Smooth muscle cell of the brain vasculature (primary cell): ENCODE measurements at places on chromosomes 6 and 20.

DNA sequence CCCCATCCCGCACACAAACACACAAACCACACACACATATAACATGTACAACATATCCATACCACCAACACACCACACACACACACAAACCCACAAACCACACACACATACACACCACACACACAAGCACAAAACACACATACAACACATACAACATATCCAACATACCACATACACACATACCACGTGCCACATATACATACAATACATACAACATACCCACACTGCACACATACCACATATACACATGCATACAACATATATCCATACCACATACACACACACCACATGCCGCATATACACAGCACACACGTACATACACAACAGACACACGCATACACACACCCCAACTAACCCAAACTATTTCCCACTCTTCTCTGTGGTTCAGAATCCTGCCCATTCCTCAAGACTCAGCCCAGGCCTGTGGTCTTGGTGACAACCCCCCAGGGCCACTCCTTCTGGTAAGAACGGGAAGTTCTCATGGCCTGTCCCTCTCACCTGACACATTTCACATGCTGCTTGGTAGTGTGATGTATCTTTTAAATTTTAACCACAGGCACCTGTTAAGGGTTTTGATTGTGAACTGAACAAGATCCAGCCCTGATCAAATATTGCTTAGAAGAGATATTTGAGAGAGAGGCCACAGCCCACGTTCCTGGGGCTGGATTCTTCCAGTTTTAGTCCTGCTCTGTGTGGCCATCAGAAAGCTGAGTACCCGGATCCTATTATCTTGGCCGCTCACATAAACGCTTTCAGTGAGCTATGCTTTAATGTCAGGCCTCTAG lies 55.9 kb upstream of the KCNK16 start:
- no peak for DNase-seq

DNA sequence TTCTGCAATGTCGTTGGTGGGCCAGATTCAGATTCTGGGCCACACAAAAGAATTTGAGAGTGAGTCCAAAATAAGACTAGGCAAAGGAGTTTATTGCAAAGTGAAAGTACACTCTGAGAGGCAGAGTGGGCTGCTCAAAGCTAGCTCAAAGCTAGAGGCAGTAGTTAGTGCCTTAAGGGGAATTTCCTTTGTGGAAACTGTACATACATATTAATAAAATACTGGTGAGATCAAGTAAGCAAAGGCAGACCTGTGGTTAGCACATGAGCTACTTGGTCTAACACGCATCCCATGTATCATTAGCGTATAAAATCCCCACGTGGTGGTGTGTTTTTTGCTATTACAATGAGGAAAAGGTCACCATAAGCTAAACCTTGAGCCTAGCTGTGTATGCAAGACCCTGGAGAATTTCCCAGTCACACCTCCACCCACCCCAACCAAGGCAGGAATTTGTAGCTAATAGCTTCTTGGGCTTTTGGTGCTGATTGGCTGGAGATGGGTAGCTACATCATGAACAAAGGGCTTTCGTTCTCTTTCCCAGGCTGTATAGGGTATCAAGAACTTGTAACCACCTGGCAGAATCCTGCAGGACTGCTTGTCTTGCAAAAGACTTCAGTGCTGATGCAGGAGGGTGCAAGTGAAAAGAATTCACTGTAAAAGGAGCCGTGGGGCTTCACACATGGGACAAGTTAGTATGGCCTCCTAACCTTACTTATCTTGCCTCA lies 14.7 kb upstream of the TRIM26 start:
- no peak for DNase-seq

DNA sequence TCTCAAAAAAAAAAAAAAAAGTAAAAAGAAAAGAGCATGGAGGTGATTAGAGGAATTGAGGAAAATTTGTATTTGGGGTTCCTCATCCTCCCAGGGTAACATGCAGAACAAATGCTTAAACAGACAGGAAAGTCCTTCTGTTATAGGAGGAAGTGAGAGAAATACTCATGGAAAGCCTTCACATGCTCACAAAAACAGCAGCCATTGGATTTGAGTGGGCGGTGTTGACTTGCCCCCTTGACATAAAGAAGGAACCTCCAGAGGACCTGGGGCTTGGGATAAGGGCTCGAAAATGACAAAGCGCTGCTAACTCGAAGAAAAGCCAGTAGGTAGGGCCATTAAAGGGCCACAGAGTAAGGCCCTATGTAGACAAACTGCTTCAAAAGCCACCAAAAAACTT lies 17.5 kb upstream of the SAMHD1 start:
- no peak for DNase-seq

DNA sequence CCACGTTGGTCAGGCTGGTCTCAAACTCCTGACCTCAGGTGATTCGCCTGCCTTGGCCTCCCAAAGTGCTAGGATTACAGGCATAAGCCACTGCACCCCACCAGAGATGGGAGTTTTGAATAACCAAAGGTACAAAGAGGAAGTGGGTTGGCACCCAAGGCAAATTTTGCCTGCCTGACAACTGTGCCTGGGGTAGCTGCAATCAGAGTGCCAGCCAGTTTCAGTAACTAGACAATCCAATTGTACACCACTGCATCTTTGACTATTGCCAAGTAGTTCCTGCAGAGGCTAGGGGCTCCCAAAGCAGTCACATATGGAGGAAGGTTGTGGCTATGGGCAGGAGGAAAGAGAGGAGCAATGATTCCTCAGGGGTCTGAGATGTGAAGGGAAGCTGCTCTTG lies 16.6 kb downstream of the ZC3H12D start:
- no peak for DNase-seq
